ENCODE measurements at places on chromosomes 6 and 20.

DNA sequence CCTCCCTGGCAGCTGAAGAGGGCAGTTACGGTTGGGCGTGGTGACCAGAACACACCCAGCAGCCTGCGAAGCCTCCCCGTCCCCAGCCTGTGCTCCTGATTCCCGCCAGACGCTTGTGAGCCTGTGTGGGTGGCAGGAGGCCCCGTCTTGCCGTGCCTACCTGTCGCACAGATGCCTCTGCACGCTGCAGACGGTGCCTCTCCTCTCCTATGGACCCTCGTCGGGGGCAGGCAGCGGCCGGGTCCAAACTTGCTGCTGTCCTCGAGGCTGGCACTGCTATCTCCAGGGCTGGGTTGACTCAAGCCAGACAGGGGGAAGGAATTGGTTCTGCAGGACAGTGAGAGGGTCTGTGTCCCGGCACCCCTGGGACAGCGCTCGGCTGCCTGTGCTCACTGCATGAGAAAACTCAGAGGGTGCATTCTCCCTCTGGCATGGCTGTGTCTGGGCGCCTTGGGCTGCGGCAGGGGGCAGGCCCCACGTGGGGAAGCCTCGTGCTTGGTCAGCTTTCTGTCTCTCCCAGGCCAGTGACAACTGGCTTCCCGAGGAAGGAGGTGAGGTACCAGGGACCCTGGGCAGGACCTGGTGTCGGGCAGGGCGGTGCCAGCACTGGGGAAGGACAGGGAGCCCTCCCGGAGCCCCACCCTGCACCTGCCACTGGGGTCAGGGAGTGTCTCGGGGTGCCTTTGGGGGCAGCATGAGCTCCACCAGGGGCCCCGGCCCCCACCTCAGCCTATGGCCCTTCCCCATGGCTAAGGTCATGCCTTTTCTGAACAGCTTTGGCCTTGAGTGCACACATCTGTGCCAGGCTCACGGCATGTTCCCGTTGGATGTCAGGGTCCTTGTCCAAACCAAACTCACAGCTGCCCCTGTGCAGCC, 127.5 kb downstream of the TAF4 start:
- no peak for DNase-seq

DNA sequence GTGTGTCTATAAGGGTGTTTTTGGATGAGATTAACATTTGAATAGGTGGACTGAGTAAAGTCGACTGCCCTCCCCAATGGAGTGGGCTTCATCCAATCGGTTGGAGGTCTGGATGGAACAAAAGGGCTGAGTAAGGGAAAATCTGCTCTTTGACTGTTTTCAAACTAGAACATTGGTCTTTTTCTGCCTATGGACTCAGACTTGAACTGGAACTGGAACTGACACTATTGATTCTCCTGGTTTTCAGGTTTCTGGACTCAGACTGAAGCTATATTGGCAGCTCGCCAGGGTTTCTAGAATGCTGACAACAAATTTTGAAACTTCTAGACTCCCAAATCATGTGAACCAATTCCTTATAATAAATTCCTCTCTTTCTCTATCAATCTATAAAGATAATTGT, 498.9 kb upstream of the EPHA7 start:
- no peak for DNase-seq

- no peak for DNase-seq
These were observed 352.9 kb downstream of the ESR1 start for GRCh38 chr6:152160346-152160745.

DNA sequence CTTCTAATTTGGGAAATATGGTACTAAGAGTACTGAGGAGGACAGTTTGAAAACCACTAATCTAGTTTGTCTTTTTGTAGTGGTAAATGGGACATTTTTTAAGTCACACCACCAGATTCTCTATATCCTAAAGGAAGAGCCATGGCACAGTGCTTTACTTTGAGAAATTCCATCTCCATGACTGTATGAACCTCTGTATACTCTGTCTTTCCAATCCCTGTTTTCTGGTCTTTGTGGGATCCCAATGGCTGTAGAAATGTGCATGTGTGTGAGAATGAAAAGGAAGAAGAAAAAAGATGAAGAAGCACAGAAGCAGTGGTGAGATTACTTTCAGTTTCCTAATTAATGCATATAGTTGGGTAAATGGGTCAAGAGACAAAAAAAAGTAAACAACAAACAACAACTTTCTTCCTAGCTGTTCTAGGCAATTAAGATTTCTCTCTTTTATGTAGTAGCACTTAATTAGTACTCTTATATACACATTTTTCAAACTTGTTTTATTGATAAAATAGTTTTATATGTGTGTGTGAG, 141.2 kb upstream of the HCRTR2 start:
- no peak for DNase-seq

DNA sequence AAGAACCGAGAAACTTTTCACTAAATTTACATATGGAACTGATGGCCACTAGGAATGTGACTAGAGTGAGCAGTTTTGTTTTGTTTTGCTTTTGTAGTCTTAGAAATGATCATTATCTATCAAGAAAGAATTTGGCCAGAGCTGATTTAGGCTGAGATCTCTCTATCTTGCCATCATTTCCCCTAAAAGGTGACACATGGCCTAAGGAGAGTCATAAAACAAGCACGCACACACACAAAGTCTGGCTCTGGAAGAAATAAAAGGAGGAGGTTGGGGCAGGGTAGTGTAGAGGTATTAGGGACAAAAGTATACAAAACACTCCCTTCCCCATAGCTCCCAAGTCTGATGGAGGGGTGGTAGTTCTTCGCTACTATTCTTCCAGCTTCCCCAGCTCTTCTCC, 56.4 kb downstream of the RIPOR2 start:
- no peak for DNase-seq

DNA sequence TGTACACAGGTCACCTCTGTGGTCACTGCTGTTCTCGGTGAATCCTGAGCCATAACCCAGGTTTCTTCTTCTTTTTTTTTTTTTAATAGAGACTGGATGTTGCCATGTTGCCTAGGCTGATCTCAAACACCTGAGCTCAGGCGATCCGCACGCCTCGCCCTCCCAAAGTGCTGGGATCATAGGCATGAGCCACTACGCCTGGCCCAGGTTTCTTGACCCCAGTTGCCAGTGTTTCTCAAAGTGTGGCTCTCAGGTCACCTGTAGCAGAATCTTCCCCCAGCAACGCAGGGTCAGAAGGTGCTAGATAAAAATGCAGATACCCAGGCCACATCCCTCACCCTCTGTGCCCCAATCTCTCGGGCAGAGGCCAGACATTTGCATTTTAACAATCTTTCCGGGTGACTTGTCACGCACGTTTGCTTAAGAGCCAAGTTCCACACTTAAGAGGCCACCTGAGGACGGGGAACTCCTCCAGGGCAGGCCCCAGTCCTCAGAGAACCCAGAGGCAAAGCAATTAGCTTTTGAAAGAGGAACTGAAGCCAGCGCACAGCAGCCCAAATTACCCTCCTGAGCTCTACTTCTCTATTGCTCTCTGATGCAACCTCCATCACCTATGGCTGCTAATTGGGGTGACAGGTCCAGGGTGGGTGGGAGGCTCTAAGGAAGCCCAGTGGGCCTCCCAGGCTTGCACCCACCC, 81.8 kb downstream of the NFATC2 start:
- no peak for DNase-seq

DNA sequence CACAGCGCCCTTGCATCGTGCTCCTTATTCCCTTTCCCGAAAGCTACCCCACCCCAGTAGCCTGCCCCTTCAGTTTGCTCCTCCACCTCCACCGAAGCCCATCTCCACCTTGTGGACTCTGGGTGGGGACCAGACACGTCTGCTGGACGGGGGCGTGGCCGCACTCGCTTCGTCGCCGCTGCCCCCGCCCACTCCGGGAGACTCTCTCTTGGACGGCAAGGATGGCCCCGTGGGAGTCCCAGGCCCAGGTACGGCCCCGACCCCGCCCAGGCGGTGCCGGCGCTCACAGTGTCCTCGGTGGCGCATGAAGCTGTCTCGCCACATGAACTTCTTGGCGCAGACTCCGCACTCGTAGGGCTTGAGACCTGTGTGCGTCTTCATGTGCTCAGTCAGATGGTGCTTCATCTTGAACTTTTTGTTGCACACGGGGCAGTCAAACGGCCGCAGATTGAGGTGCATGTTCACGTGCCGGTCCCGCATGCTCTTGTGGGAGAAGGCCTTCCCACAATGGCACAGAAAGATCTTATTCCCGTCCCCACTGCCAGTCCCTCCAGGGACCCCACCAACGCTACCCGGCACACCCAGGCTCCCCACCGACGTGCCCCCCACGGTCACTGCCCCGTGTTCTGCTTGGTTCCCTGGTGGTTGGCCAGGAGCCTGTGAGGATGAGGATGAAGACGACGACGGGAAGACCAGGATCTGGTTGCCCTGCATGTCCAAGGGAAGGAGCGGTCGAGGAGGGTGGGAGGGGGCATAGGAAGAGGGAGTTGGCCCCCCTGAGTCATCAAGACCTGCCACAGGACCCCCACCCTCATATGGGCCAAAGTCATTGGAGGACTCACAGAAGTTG, 1.3 kb upstream of the TAPBP start:
- no peak for DNase-seq

DNA sequence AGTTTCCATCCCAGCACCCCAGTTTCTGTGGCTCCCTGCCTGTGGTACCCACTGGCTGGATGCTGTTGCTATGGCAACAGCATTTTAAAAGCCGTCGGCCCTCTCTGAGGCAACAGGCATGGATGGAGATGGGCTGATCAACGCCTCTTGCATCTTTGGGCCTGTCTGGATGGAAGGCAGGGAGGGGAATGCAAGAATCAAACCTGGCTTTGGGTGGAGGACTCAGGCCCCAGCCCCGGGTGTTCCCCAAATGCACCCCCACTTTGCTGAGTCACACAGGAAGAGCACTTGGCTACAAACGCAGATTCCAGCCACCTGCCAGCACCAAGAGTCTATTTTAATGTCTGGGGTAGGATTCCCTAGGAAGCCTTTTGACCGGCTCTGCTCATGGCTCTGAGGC, 45.7 kb upstream of the TGM2 start:
- no peak for DNase-seq

GRCh38 chr6:17036065-17036393, 65.8 kb upstream of the STMND1 start:
- DNase-seq = no peak

DNA sequence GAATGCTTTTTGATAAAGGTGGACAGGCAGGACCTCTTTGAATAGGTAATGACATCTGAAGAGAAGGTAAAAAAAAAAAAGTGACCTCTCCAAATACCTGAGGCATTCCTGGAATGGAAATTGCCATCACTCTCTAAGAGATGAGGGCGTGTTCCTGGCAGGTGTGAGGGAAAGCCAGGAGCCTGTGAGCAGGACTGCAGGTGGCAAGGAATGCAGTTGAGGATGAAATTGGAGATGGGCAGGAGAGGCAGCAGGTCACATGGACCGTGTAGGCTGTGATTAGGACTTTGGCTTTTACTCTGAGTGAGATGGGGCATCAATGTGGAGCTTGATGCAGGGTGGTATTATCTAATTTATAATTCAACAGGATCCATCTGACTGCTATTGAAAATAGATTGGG, 227.4 kb downstream of the LRFN2 start:
- no peak for DNase-seq

- no peak for DNase-seq
These were observed 37.7 kb downstream of the GRM4 start for GRCh38 chr6:34108176-34108575.

- DNase-seq = no peak
These were observed 774.5 kb downstream of the EYS start for GRCh38 chr6:64932486-64932885.

GRCh38 chr6:111845441-111845871, 27.8 kb downstream of the FYN start:
- DNase-seq = no peak

- DNase-seq = no peak
These were observed 47.5 kb upstream of the NAA20 start for GRCh38 chr20:19969507-19970255.

DNA sequence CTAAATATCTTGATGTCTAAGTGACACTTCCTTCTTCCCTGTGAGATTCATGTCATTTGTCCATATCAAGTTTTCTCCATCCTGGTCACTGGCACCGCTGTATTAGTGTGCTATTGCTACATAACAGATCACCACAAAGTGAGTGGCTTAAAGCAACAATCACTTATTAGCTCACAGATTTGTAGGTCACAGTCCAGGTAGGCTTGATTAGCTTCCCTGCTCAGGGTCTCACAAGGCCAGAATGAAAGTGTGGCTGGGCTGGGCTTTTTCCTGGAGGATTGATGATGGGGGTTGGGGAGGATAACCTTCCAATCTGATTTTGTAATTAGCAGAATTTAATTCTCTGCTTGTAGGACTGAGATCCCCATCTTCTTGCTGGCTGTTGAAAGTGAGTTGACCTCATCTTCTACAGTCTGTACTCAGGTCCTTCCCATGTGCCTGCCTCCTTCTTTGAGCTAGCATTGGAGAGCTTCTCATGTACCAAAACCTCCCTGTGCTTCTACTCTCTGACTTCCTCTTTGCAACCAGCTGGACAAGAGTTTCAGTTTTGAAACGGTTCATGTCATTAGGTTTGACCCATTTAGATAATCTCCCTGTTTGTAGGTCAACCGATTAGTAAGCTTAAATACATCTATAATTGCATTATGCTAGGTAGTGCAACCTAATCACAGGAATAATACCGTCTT, 152.4 kb upstream of the MAN1A1 start:
- no peak for DNase-seq

- no peak for DNase-seq
These were observed 39.5 kb downstream of the KCNQ5 start for GRCh38 chr6:72661411-72661810.

DNA sequence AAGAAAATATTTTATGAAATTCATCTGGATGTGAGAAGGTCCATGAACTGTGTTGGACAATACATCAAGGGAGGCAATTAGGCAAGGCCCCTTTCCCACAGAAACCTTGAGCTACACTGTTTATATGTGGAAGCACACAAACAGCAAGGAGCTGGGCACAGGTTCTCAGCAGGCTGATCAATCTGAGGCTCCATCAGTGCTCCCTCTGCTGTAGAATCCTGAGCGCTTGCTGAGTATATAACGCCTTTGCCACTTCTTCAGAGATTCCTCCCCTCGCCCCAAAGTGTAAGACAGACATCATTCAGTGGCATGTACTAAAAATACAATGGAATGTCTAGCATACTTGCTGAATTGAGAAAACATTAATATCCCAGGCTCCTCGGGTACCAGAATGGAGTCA, 146.9 kb downstream of the PRKN start:
- DNase-seq = no peak

DNA sequence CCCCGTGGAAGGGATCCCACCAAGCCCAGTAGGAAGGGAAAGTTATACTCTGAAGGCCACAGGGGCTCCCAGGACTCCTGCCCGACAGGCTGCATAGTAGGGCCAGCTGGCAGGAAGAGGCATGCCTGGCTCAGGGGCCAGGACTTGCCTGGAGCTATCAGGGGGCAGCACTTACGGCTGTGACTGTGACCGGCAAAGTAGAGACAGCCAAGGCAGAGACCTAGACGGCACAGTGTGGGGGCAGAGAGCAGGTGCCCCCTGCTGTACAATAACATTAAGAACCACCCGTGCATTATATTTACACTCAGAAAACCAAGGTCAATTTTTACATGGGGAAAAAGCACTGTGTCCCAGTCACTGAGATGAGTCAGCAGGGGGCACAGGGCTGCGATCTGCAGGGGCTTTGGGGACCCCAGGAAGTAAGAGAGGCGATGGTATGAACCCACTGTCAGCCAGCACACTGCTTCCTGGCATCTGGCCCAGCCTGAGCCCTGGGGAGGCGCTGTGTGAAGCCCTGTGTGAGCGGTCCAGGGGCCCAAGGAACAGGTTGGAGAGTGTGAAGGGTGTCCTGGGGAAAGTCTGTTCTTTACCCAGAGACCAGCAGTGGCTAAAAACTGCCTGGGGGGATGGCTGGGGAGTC, 9.9 kb downstream of the CCDC167 start:
- DNase-seq = no peak

Measured in left kidney (tissue), 8 donors.